ENCODE measurements at places on chromosomes 7 and 10. TPM values are rescaled to one million over a fixed set of nuclear protein-coding genes. Genes with fewer than 3 reads are reported as not detected.
A peak's percentile ranks its signal among the peaks of the same experiment; 100 is the strongest.

GRCh38 chr10:7968510-7969112 lies 85.9 kb upstream of the GATA3 start:
- no peak for DNase-seq
- no peak overlapping the region for H3K27ac ChIP-seq
- H3K36me3 ChIP-seq, result no peaks in the 10 kb centered on the region

GRCh38 chr7:30285536-30286284 lies 1.3 kb downstream of the ZNRF2 start:
- H3K36me3 ChIP-seq, result no peaks in the 10 kb centered on the region
- peaks cover 5% of the 10 kb centered on the region for H3K4me1 ChIP-seq
- H3K27ac ChIP-seq, result peak overlapping the region; percentile 90
- DNase-seq, result no peak
- H3K4me3 ChIP-seq, result peak overlapping the region; percentile 91
- H3K27me3 ChIP-seq, result no peaks in the 10 kb centered on the region

The FOXI2 gene
- total RNA-seq, result 0.64 TPM

The DGKB gene
- 0.23 TPM for total RNA-seq

The CDH23 gene
- total RNA-seq, result 1.2 TPM

The DYNC1I1 gene
- 2.5 TPM for total RNA-seq

GRCh38 chr7:726854-727103 lies 280 bp downstream of the DNAAF5 start:
- DNase-seq, result no peak
- peaks cover 15% of the 10 kb centered on the region for H3K4me1 ChIP-seq
- H3K27me3 ChIP-seq, result no peaks in the 10 kb centered on the region
- H3K4me3 ChIP-seq, result peak overlapping the region; percentile 74

The AKR1D1 gene
- not detected for total RNA-seq

- H3K4me1 ChIP-seq, result no peaks in the 10 kb centered on the region
- H3K27ac ChIP-seq, result no peak overlapping the region
- DNase-seq, result no peak
- H3K36me3 ChIP-seq, result no peaks in the 10 kb centered on the region
Observed at GRCh38 chr7:12137283-12137682, 73.8 kb upstream of the TMEM106B start.

The NRAP gene
- 0.08 TPM for total RNA-seq

The ITGA8 gene
- total RNA-seq, result 1.0 TPM

DNA sequence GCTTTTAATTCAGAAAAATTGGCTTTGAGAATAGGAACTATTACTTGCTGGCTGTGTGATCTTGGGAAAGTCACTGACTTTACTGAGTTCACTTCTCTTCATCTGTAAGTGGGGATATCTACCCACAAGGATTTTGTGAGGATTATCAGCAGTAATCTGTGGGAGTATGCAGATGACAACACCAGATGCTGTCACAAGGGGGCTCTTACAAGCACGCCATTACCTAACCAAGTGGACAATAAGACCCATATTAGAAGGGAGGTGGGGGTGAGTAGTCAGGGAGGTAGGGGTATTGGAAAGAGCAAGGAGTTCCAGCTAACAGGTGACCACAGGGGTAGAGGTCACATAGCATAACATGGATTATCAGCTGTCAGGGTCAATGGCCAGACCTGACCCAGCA lies 569.4 kb downstream of the SUGCT start:
- H3K36me3 ChIP-seq, result no peaks in the 10 kb centered on the region
- DNase-seq, result no peak
- no peaks in the 10 kb centered on the region for H3K4me1 ChIP-seq
- no peak overlapping the region for H3K27ac ChIP-seq
- no peaks in the 10 kb centered on the region for H3K27me3 ChIP-seq

DNA sequence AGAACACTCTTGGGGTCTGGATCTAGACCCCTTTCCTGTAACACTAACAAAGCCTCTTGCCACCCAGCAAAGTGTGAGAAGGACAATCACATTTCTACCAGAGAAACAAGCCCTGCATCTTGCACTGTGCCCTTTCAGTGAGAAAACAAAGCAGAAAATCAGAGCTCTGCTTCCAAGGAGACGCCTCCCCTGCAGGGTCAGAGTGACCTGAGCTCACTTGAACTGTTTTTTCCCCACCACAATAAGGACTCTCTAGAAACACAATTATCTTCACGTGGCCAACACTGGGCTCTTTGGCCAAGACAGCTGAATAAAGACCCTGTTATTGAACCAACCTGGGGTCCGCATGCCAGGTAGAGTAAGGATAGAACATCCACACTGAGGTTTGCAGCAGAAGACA lies 30.1 kb upstream of the PRLHR start:
- H3K4me1 ChIP-seq, result no peaks in the 10 kb centered on the region
- no peak overlapping the region for H3K4me3 ChIP-seq
- H3K27me3 ChIP-seq, result no peaks in the 10 kb centered on the region
- H3K27ac ChIP-seq, result no peak overlapping the region

- no peak overlapping the region for H3K4me3 ChIP-seq
- peak overlapping the region; percentile 55 for H3K27ac ChIP-seq
- H3K36me3 ChIP-seq, result no peaks in the 10 kb centered on the region
- no peak for DNase-seq
Observed at GRCh38 chr10:91597197-91597881, 35.5 kb downstream of the PPP1R3C start.

DNA sequence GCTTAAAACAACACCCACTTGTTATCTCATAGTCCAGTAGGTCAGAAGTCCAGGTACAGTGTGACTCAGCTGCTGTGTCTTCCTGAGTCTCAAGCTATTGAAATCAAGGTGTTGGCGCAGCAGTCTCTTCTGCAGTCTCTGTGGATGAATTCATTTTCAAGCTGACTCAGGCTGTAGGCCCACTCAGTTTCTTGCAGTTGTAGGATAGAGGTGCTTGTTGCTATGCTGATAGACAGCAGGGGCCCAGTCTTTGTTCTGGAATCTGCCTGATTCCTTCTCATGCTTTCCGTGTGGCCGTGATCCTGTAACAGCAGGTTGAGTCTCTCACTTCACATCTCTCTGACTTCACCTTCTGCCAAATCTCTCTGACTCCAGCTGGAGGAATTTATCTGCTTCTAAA lies 400.4 kb upstream of the POM121L12 start:
- H3K27me3 ChIP-seq, result no peaks in the 10 kb centered on the region
- no peak overlapping the region for H3K4me3 ChIP-seq
- no peaks in the 10 kb centered on the region for H3K4me1 ChIP-seq
- no peak for DNase-seq
- H3K27ac ChIP-seq, result no peak overlapping the region

DNA sequence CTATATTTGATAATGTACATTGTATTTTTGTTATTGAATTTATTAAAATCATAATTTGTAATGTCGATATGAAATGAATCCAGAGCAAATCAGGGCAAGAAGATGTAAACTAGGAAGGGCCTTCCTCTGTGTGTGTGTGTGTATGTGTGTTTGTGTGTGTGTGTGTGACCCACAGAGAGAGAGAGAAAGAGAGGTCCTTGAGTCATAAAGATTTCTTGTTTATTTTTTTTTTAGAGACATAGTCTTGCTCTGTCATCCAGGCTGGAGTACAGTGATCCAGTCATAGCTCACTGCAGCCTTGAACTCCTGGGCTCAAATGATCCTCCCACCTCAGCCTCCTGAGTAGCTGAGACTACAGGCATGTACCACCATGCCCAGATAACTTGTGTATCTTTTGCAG lies 50.7 kb downstream of the INPP5F start:
- DNase-seq, result no peak
- no peaks in the 10 kb centered on the region for H3K4me1 ChIP-seq
- no peaks in the 10 kb centered on the region for H3K27me3 ChIP-seq
- H3K27ac ChIP-seq, result no peak overlapping the region

The WAPL gene
- 29.9 TPM for total RNA-seq

- DNase-seq, result no peak
- H3K27ac ChIP-seq, result no peak overlapping the region
- no peaks in the 10 kb centered on the region for H3K27me3 ChIP-seq
- H3K36me3 ChIP-seq, result no peaks in the 10 kb centered on the region
- H3K4me3 ChIP-seq, result no peak overlapping the region
Observed at GRCh38 chr7:125278318-125278717, 348.7 kb upstream of the POT1 start.

- no peaks in the 10 kb centered on the region for H3K27me3 ChIP-seq
- H3K4me3 ChIP-seq, result no peak overlapping the region
- no peak overlapping the region for H3K27ac ChIP-seq
- H3K4me1 ChIP-seq, result peaks cover 29% of the 10 kb centered on the region
- H3K36me3 ChIP-seq, result no peaks in the 10 kb centered on the region
Observed at GRCh38 chr10:132443605-132443982, 46.6 kb downstream of the PWWP2B start.

GRCh38 chr7:131627735-131628190 lies 71.3 kb upstream of the PODXL start:
- no peaks in the 10 kb centered on the region for H3K4me1 ChIP-seq
- H3K4me3 ChIP-seq, result no peak overlapping the region
- no peak overlapping the region for H3K27ac ChIP-seq
- no peaks in the 10 kb centered on the region for H3K36me3 ChIP-seq

The LRRC27 gene
- total RNA-seq, result 2.5 TPM

GRCh38 chr7:42222125-42222524 lies 14.9 kb downstream of the GLI3 start:
- H3K4me1 ChIP-seq, result peaks cover 4% of the 10 kb centered on the region
- no peaks in the 10 kb centered on the region for H3K27me3 ChIP-seq
- no peak overlapping the region for H3K4me3 ChIP-seq
- no peak for DNase-seq
- no peak overlapping the region for H3K27ac ChIP-seq

The MYO3A gene
- total RNA-seq, result 2.9 TPM

GRCh38 chr7:116500078-116500853 lies 728 bp downstream of the CAV2 start:
- H3K36me3 ChIP-seq, result no peaks in the 10 kb centered on the region
- no peaks in the 10 kb centered on the region for H3K27me3 ChIP-seq
- peak overlapping the region; percentile 84 for H3K4me3 ChIP-seq
- peaks cover 9% of the 10 kb centered on the region for H3K4me1 ChIP-seq
- peak overlapping the region; percentile 98 for H3K27ac ChIP-seq
- no peak for DNase-seq

GRCh38 chr10:101624526-101625102 lies 36.5 kb downstream of the DPCD start:
- no peak overlapping the region for H3K27ac ChIP-seq
- H3K36me3 ChIP-seq, result no peaks in the 10 kb centered on the region
- H3K4me3 ChIP-seq, result no peak overlapping the region
- no peak for DNase-seq
- H3K27me3 ChIP-seq, result no peaks in the 10 kb centered on the region
- peaks cover 28% of the 10 kb centered on the region for H3K4me1 ChIP-seq

DNA sequence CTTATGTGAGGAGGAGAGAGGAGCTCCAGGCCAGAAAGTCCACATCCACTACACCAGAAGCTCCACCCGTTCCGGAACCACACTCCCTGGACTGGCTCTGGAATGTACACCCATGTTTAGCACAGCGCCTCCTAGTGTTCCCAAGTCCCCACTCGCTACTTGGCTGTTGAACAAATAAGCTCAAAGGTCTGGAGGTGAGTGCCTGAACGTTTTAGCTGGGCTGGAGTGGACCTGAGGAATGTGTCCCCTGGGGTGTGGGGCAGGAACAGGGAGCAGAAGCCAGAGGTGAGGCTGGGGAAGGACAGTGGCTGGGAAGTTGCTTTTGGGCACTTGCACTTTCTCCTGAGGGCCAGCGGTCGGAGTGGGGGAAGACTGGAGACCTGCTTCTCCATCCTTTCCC lies 164.1 kb upstream of the CDCA7L start:
- H3K4me1 ChIP-seq, result no peaks in the 10 kb centered on the region
- no peaks in the 10 kb centered on the region for H3K27me3 ChIP-seq
- no peak overlapping the region for H3K4me3 ChIP-seq
- no peak overlapping the region for H3K27ac ChIP-seq

DNA sequence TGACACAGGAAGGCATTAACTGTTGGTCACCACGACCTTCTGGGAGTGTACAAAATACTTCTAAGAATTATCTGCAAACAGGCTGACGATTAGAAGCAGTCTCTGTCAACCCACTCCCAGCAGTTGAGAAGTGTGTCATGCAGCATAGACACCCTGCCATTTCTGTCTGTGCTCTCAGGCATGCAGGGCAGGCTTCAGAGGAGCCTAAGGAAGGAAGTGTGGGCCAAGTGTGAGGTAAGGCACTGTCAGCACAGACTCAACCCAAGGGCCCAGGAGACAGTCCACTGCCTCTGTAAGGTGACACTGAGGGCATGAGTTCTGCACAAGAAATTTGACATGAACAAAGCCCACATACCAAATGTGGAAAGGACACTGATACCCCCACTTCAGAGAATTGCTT lies 109.0 kb upstream of the VIPR2 start:
- no peak overlapping the region for H3K27ac ChIP-seq
- H3K4me1 ChIP-seq, result no peaks in the 10 kb centered on the region
- H3K4me3 ChIP-seq, result no peak overlapping the region
- H3K27me3 ChIP-seq, result no peaks in the 10 kb centered on the region
- no peaks in the 10 kb centered on the region for H3K36me3 ChIP-seq
- DNase-seq, result no peak

GRCh38 chr7:146635205-146636032 lies 518.8 kb downstream of the CNTNAP2 start:
- no peaks in the 10 kb centered on the region for H3K36me3 ChIP-seq
- H3K27ac ChIP-seq, result no peak overlapping the region
- DNase-seq, result no peak
- H3K4me1 ChIP-seq, result no peaks in the 10 kb centered on the region
- no peaks in the 10 kb centered on the region for H3K27me3 ChIP-seq
- no peak overlapping the region for H3K4me3 ChIP-seq

- no peak overlapping the region for H3K27ac ChIP-seq
- peaks cover 51% of the 10 kb centered on the region for H3K27me3 ChIP-seq
- H3K4me3 ChIP-seq, result no peak overlapping the region
- DNase-seq, result no peak
- H3K4me1 ChIP-seq, result no peaks in the 10 kb centered on the region
- H3K36me3 ChIP-seq, result no peaks in the 10 kb centered on the region
Observed at GRCh38 chr7:69833964-69834363, 235.7 kb downstream of the AUTS2 start.

The HOXA7 gene
- total RNA-seq, result 0.23 TPM

- peaks cover 48% of the 10 kb centered on the region for H3K27me3 ChIP-seq
- no peaks in the 10 kb centered on the region for H3K36me3 ChIP-seq
- H3K4me3 ChIP-seq, result no peak overlapping the region
Observed at GRCh38 chr10:8035006-8035640, 19.4 kb upstream of the GATA3 start.

GRCh38 chr7:127974446-127975035 lies 56.7 kb downstream of the LRRC4 start:
- H3K36me3 ChIP-seq, result peaks cover 5% of the 10 kb centered on the region
- no peaks in the 10 kb centered on the region for H3K27me3 ChIP-seq
- DNase-seq, result no peak

DNA sequence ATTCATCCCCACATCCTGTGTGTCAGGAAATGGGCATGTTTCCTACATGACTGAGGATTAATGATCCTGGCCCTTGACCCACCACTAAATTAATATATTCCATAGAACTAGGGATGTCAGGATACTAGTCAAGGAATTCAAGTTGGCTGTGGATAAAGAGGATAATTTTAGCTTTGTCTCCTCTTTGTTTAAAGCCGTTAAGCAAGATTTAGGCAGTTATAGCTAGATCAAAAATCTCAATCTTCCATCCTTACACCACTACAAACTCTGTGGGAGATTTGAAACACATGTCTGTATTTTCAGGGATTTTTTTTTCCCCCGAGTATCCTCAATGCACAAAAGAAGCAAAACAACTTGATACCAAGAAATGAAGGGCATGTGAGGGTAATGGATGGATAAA lies 417.1 kb downstream of the MAGI2 start:
- H3K4me1 ChIP-seq, result no peaks in the 10 kb centered on the region
- no peak for DNase-seq
- no peak overlapping the region for H3K27ac ChIP-seq
- no peaks in the 10 kb centered on the region for H3K36me3 ChIP-seq
- H3K27me3 ChIP-seq, result no peaks in the 10 kb centered on the region
